ENCODE measurements at places on chromosomes 1 and 21.

DNA sequence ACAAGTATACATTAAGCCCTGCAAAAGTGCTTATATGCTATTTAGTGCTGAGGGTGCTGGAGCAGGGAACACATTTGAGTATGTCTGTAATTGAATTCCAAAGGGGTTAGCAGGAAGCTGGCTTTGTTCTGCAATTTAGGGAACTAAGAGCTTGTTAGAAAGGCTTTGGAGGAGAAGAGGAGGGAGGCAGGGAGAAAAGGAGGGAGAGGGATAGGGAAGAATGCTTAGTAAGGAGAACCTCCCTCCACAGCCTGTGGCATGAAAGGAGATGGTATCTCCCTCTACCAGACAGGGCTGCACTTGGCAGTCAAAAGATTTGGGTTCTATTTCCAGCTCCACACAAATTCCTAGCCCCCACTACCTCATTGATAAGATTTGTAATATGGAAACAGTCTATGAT is 217.8 kb downstream of the DAB1 start:
- no peak for DNase-seq

GRCh38 chr1:159960721-159961381 is 6.8 kb upstream of the SLAMF9 start:
- no peak for DNase-seq

DNA sequence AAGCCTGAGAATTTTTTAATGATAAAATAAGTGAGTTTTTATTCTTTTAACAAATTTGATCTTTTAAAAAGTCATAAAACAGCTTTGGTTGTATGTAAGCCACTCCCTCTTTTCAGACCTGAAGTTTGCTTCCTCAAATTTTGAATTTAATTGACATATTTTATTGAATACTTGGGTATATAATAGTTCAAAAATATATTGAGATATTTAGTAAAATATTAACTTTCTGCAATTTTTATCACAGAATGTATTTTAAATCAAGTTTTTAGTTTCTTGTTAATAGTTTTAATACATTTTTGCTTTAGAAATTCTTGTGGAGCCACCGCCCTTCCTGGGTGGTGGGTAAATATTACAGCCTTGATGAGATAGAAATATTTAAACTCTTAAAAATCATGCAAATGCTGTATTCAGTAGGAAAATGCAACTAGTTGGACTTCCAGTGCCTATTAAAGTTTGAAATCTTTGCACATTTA is 867 bp downstream of the PTPRC start:
- no peak for DNase-seq

DNA sequence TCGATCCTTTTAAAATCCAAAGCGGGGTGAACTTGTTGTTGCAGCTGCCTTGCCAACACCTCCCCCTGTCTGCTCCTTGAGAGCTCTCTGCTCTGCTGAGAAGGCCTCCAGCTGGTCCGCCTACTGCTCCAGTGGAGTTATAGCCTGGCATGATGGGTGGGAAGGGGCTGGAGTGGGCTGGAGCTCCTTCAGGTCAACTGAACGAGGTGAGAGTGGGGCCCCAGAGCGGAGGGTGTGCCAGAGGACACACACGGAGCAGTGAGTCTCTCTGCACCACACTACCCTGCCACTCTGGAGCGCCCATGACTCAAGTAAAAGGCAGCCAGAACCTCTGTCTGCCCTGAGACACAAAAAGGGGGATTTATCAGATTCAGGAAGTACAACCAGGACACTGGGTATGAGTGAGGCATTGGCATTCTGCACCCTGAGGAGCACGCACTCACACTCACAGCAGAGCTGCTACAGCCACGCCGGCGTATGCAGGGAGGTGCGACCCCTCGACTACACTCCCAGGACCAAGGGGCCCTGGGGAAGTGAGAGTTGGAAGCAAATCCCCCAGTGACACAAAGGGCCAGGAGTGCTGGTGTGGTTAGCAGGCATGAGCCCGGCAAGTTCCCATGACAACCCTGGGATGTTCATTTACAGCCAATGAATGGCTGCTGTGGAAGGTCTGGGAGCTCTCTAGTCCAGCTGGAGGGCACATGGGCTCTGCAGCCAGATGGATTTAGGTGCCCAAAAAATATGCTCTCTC is 28.0 kb upstream of the EVA1B start:
- no peak for DNase-seq

DNA sequence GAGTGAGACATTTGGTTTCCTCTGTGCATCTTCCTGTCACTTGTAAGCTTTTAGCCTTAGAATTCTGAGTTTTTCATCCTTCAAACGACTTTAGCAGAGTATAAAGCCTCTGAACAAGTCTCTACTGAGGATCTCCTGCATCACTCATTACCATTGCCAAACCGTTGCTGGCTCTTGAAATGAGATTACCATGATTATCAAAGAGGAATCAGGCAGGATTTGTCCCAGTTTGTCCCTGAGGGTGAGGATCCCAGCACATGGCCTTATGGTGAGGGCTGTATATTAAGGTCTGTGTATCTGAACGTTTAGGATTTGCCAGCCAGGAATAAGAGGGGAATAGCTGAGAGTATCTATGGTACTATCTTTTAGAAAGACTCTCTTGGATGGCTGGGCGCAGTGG is 169.5 kb upstream of the L1TD1 start:
- no peak for DNase-seq

DNA sequence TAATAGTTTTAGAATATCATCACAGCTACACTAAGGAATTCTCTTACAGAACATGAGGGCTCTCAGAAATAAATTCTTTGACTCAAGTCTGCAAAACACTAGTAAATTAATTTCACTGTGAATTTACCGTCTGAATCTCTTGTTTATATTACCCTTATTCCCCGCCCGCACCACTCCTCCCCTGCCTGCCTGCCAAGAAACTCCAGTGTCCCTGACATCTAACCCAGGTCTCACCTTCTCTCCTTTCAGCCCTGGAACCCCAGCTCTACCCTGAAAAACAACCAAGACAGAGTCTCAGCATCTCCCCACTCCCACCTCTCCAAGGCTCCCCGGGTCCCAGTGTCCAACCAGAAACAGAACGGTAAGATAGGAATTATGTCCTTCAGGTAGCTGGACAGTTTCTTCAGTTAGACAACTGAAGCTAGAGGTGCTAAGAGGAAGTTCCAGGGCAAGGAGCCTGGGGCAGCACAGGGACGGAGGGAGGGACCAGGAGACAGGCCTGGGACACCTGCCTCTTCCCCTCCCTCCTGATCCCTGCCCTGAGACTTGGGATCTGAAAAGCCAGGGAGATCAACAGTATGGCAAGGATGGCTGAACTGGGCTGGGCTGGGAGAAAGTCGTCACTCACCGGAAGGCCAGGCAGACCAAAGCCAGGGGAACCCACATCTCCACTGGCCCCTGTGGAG is 15.4 kb downstream of the COL16A1 start:
- no peak for DNase-seq

GRCh38 chr1:154239491-154239890 is 18.7 kb downstream of the UBAP2L start:
- no peak for DNase-seq

DNA sequence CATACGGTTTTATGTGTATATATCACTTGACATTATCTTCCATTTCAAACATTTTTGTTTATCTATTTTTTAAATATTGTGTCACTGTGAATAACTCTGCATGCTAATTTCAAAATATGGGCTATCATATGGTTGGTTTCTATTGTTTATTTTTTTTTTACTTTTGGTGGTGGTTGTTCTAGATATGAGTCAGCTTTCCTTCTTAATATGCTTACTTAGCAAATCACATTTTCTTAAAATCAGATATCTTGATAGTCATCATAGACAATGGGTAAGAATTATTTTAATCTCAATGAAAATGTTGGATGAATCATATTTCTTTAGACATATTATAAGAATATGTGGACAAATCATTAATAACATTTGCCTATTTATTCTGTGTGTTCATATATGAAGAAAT is 881.5 kb downstream of the BRINP3 start:
- DNase-seq = no peak
